ENCODE measurements at places on chromosomes 4 and X.

DNA sequence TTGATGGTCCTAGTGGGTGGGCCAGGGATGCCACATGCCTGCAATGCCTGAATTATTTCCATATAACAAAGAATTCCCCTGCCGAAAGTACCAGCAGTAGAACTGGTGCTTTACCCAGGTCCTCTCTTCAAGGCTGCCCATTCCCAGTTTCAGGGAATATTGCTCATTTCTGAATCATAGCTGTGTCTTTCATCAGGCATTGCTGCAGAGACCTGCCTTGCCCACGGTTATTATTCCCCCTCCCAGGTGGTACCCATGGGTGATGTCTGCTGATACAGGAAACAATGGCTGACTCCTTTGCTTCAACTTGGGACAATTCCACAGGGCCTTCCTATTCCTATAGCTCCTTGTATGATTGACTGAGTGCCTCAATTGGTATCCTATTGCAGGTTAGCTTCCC lies 9.7 kb upstream of the IQCM start:
- no peak for DNase-seq

GRCh38 chr4:84964995-84965552 lies 1.4 kb downstream of the WDFY3 start:
- DNase-seq, result no peak

DNA sequence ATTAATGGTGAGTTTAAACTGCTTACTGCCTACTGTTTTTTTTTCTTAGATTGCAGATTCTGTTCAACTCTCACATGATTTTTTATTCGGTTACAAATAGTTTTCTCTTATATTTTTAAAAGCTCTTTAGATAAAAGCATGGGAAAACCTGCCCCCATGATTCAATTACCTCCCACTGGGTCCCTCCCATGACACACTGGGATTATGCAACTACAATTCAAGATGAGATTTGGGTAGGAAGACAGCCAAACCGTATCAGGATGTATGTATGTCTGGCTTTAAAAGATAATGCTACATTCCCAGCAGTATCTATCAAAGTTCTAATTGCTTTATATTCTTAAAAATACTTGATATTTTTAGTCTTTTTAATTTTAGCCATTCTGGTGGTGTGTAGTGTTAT lies 131.5 kb downstream of the JADE1 start:
- no peak for DNase-seq

GRCh38 chrX:151852294-151852693 lies 60.4 kb upstream of the MAGEA4 start:
- no peak for DNase-seq

DNA sequence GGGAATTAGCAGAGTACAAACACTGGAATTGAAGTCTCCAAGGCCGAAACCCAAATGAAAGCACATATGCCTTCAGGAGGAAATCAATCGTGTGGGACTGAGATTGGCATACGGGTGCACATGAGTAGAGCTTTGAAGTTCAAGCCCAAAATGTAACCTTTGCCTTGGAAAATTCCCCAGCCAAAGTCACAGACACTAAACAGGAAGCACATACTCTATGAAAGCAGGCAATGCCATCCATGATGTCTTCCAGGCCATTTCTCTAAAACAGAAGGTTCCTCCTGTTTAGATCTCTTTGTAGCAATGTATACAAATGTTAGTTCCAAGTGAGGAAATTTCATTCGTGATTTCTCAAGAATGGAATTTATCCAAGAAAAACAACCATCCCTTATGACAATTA lies 162.5 kb downstream of the COL4A6 start:
- no peak for DNase-seq

GRCh38 chr4:4714331-4714730 lies 145.1 kb upstream of the MSX1 start:
- DNase-seq, result no peak

GRCh38 chr4:87053802-87054767 lies 119.3 kb downstream of the AFF1 start:
- peak; percentile 56 for DNase-seq

- DNase-seq, result no peak
Observed at GRCh38 chrX:155962906-155963305, 34.6 kb upstream of the IL9R start.

- DNase-seq, result no peak
Observed at GRCh38 chr4:107751670-107752069, 31.6 kb upstream of the PAPSS1 start.

- no peak for DNase-seq
Observed at GRCh38 chr4:8294775-8295174, 25.2 kb downstream of the HTRA3 start.

DNA sequence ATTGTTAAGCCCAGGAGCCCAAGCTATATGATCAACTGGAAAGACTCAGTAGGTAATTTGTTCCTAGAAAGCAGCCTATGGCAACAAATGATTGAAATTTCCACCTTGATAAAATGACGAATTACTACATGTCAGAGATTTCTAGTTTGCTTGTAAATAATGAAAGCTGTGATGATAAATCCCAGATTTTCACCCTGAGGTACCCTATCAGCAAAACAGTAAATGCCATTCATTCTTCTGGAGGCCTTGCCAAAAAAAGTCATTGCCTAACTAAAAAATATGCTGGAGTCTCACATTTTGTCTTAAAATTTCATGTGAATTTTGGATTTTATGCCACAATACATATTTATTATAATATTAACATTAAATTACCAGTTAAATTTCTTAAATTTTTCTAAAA lies 71.3 kb downstream of the PPEF2 start:
- DNase-seq, result no peak

DNA sequence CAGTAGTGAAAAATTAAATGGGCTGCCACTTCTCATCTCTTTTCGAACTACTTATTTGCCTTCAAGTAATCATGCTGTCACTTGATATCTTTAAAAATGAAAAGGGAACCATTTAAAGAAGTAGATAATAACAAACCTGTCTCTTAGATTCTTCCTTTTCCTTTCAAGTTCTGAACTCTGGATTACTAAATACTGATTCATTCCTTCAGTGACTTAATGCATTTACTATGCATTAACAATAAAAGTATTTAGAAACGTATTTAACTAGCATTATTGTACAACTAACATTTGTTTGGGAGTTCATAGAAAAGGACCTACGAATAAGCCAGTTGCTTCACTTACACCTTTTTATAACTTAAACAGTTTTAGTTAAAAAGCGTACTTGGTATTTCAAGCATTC lies 61.1 kb upstream of the RAB33B start:
- no peak for DNase-seq

DNA sequence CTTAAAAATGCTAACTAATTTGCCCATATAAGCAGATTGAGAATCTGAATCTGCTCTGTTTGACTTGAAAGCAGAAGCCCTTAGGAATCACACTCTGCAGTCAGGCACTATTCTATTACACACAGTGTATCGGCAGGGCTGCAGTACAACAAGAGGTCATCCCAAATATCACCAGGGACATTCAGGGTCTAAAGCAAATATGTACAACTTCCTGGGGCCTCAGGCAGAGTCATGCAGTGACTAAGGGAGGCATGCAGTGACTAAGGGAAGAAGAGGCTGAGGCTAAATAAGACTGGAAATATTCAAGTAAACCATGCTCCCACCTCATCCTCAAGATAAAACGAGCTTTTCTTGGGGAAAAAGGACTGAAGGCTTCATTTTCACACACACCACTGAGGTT lies 20.9 kb downstream of the MAPK10 start:
- peak; percentile 51 for DNase-seq

GRCh38 chr4:142347241-142347640 lies 498.9 kb downstream of the INPP4B start:
- DNase-seq, result no peak

DNA sequence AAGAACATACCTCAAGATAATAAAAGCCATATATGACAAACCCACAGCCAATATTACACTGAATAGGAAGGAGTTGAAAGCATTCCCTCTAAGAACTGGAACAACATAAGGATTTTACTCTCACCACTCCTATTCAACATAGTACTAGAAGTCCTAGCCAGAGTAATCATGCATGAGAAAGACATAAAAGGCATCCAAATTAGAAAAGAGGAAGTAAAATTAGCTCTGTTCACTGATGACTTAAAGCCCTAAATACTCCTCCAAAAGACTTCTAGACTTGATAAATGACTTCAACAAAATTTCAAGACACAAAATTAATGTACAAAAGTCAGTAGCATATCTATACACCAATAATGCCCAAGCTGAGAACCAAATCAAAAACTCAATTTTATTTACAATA lies 235.7 kb downstream of the NKX6-1 start:
- DNase-seq, result no peak

GRCh38 chr4:6595897-6596537 lies 21.0 kb downstream of the MAN2B2 start:
- DNase-seq, result no peak

GRCh38 chr4:83040269-83040668 lies 5.3 kb downstream of the COPS4 start:
- no peak for DNase-seq

GRCh38 chr4:170875868-170876267 lies 786.1 kb upstream of the AADAT start:
- no peak for DNase-seq

- no peak for DNase-seq
Observed at GRCh38 chr4:153271820-153272219, 67.6 kb downstream of the TRIM2 start.

- DNase-seq, result no peak
Observed at GRCh38 chr4:118012142-118012541, 22.1 kb upstream of the NDST3 start.

GRCh38 chrX:55767100-55767499 lies 49.6 kb downstream of the RRAGB start:
- DNase-seq, result no peak

- DNase-seq, result no peak
Observed at GRCh38 chr4:125666635-125667034, 351.9 kb downstream of the FAT4 start.

DNA sequence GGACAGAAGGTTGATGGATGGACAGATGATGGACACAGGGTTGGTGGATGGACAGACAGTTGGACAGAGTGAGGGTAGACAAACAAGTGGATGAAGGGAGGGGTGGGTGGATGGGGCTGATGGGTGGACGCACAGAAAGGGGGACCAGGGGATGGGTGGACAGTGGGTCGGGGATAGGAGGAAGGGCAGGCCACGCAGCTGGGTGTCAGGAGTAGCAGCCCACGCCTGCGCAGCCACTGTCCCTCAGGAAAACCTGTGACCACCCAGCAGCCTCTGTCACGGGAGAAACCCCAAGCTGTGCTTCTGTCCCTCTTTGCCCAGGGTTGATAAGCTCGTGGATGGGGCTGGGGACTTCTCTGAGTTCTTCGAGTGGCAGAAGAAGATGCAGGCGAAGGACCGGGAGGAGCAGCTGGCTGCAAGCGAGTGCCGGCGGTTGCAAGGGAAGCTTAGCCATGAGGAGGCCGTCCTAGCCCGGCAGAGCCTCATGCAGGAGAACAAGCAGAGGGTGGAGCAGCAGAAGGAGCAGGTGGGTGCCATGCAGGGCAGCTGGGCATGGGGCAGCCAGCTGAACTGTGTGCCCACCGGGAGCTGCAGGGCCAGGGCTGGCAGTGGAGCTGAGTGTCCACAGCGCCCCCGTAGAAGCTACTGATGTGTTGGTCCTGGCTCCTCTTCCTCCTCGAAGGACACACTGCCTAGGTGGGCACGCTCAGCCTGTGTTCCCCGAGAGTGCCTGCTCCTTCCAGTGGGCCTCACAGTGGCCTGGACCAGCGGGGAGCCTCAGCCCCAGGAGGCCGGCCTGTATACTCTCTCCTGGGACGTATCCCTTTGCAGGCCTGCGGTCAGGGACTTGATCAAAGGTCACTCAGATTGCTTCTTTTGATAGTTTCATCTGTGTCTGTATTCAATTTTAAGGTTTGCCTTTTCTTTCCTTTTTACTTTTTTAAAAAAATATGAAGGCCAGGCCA lies 16.8 kb upstream of the RNF4 start:
- DNase-seq, result no peak
